ENCODE measurements at places on chromosomes 3 and 15.

- DNase-seq: peak; percentile 17
Measured at GRCh38 chr15:26157081-26157480, 294.0 kb upstream of the ATP10A start.

- peak; percentile 6 for DNase-seq
Measured at GRCh38 chr3:105253225-105253624, 113.5 kb upstream of the ALCAM start.

DNA sequence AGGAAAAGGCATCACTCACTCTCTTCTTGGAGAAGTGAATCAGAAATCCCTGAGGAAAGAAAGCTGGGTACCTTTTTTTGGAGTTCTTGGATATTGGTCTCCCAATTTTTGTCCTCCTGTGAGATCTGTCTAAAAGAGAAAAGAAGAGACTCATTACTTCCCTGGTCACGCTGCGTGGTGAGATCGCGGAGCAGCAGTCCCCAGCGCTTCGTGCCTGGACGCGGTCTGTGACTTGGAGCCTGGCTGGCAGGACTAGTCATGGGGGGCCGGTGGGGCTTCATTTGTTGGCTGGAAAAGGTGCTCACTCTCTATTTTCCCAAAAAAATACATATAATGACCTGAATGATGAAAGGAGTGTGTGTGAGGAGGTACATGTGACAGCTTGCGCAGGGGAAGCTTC is 144.0 kb downstream of the OCA2 start:
- no peak for DNase-seq

DNA sequence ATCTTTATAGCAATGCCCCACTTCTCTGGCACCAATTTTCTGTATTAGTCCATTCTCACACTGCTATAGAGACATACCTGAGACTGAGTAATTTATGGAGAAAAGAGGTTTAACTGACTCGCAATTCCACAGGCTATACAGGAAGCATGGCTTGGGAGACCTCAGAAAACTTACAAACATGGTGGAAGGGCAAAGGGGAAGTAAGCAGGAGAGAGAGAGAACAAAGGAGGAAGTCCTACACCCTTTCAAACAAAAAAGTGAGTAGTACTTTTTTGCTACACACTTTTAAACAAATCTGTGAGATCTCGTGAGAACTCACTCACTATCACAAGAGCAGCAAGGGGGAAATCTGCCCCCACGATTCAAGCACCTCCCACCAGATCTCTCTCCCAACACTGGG is 67.8 kb upstream of the ZBED2 start:
- DNase-seq: no peak

- DNase-seq: no peak
Measured at GRCh38 chr3:122025296-122025695, 3.2 kb upstream of the ILDR1 start.

GRCh38 chr15:75425966-75426500 is 25.5 kb downstream of the SIN3A start:
- DNase-seq: no peak

DNA sequence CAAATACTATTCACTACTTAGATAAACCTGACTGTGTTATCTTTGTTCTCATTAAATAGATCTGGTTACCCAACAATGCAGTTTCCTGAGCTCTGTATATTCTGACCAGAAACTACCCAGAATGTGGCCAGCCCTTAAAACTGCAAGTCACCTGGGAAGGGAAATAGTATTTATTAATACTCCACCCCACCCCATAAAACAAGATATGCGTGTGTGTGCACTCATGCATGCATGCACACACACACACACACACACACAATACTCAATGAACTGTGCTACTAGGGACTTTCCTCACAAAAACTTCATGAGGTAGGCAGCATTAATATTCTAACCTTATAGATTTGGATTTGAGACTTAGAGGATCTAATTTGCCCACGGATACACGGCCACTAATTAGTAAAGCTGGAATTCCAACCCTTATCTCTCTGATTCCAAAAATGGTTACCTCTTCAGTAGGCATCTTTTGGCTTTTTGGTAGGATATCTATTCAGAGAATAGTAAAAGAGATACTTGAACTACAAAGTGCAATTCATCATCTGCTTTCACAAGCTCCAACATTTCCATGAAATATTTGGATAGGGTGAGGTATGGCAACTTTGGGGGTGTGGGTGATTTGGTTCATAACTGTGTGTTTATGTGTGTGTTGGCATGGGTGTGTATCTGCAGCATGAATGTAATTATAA is 197.0 kb upstream of the CFAP20DC start:
- DNase-seq: no peak

- no peak for DNase-seq
Measured at GRCh38 chr3:41652931-41653330, 309.0 kb downstream of the ULK4 start.

- DNase-seq: no peak
Measured at GRCh38 chr3:55297706-55298105, 189.4 kb downstream of the WNT5A start.

- no peak for DNase-seq
Measured at GRCh38 chr3:98730338-98730737, 32.8 kb upstream of the ST3GAL6 start.

- DNase-seq: no peak
Measured at GRCh38 chr3:175695251-175695650, 836.1 kb downstream of the NAALADL2 start.

GRCh38 chr3:2029559-2029958 is 69.1 kb upstream of the CNTN4 start:
- DNase-seq: no peak

- DNase-seq: no peak
Measured at GRCh38 chr3:148100476-148100875, 597.2 kb upstream of the AGTR1 start.

GRCh38 chr15:66169023-66169422 is 84.5 kb downstream of the MEGF11 start:
- DNase-seq: no peak

DNA sequence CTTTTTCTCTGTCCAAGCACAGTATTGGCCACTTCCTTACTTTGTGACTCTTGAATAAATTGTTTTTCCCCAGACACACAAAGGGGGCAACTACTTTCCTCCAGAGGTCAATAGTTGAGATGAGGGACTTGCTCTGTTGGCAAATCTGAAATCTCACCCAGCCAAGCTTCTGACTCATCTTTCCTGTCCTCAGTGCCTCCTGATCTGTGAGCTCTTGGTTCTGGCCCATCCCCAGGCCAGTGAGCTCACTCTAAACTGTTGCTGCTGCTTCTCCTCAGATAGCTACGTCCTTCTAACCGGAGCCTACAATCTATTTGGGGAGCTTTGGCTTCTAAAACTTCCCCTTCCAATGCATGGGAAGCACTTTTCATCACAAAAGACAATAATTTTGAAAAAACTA is 50.0 kb upstream of the NMD3 start:
- DNase-seq: no peak

GRCh38 chr3:55330355-55330754 is 156.8 kb downstream of the WNT5A start:
- no peak for DNase-seq

- DNase-seq: no peak
Measured at GRCh38 chr15:88428805-88429605, 38.2 kb downstream of the MRPL46 start.

DNA sequence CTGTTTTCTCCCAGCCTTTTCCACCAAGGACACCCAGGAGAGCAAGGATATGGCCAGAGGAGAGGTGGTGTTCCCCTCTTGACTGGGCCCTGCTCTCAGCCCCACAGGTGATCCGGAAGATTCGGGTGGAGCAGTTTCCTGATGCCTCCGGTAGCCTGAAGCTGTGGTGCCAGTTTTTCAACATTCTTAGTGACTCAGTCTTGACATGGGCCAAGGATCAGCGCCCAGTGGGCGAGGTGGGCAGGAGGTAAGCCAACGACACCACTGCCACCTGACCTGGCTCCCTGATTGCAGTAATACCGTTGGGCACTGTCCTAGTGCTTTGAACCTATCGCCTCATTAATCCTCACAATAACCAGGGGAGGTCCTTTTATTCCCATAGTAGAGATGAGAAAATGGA is 25.3 kb upstream of the SLC28A1 start:
- no peak for DNase-seq

DNA sequence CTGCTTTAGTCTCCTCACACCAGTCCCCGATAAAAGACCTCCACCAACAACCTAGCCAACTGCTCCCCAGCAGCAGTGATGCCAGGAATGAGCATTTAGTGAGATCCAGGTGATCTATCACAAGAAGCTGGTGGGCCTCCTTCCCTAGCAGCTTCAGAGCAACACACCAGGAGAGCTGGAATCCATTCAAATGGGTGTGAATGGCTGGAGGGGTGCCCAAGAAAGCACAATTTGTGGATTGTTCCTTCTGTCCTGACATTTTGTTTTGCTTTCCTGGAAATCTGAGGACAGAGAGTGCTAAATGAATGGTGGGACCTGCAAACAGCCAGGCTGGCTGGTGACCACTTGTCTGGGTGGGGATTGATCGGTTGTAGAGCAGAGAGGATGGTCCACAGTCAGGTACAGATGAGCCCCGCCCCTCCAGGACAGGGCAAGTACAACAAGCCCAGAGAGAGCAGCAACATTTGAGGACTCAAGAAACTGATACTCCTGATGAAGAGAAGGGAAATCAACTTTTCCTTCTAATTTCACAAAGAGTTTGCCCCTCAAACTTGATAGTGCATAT is 316.8 kb downstream of the VPS13C start:
- DNase-seq: no peak

DNA sequence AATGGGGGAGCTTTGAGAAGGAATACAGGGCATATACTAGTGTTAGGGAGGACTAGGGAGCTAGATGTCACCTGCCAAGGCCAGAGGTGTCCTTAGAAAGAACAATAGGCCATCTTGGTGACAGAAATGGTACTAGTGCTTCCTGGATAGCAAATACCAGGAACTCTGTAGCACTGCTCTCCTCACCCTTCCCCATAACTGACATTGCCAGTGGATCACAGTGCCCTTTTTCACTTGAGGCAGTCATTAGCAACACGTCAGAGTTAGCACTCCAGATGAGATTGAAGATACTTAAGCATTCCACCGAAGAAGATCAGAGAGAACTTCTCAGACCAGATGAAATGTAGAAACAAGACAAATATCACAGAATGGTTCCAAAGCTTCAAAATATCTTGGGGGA is 103.1 kb upstream of the PDZRN3 start:
- DNase-seq: no peak

DNA sequence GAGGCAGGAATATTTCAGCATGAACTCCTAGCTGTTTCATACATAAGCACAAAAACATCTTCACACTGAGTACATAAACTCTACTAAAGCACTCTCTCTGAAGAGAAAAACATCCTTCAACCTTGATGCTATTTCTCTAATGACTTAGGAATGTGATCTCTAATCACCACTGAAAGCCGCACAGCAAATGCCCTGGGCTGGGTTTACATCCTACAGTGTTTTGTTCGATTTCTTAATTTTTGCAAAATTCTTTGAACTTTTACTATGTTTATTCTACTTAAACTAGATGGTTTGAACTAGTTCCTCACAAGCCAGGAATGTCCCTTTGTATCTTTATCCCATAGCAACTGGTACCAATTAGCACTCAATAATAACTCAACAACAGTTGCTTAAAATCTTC is 130.9 kb upstream of the ABI3BP start:
- DNase-seq: no peak

GRCh38 chr3:171896316-171896715 is 53.2 kb downstream of the TMEM212 start:
- DNase-seq: no peak
